ENCODE measurements at places on chromosomes 11 and 22. TPM values are rescaled to one million over a fixed set of nuclear protein-coding genes. Genes with fewer than 3 reads are reported as not detected.
A peak's percentile ranks its signal among the peaks of the same experiment; 100 is the strongest.

The BATF2 gene
- total RNA-seq: 0.22 TPM

The HEPACAM gene
- total RNA-seq: not detected

The ZNF215 gene
- total RNA-seq: 0.68 TPM

The SMC1B gene
- total RNA-seq: 1.1 TPM

The PLEKHB1 gene
- 13.2 TPM for total RNA-seq

The JAML gene
- total RNA-seq: 163 TPM

The PKNOX2 gene
- not detected for total RNA-seq

The CABP4 gene
- total RNA-seq: 1.2 TPM

DNA sequence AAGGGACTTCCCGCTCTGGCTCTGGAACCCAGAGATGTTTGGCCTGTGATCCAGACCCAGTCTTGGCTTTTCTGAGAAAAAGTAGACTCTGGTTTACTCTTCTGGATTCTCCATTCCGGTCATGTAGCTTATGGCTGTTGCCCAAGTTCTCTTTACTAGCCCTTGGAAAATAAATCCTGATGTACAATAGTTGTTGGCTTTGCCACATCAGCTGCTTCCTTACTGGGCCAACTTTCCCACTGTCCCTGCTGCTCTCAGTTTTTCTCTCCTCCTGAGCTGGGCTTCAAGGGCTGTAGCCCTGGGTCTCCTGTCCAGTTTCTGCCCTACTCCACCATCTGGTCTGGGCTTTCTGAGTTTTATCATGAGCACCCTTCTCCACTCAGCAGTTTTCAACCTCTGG lies 12.5 kb downstream of the PATZ1 start:
- DNase-seq: no peak

DNA sequence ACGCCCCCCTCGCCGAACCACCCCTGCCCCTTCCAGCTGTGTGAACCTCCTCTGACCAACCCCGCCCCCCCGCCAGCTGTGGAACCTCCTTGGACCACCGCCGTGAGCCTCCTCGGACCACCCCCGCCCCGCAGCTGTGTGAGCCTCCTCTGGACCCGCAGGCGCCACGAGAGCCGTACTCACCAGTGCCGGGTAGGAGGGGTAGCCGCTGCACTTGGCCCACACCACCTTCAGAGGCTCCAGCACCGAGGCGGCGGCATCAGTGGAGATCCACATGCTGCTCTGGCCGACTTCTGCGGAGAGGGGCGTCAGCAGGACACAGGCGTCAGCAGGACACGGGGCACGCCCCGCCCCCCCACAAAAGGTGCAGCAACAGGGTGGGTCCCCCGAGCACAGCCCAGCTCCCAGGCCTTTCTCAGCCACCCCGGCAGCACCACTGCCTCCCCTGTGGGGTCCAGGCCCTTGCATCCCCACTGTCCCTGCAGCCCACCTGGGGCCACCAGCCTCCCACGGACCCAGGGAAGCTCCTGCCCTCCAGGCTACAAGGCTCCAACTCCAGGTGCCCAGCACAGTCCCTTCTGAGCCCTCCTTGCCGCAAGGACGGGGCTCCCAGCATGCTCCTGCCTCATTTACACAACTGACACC lies 51.7 kb downstream of the BRD1 start:
- no peak for DNase-seq

DNA sequence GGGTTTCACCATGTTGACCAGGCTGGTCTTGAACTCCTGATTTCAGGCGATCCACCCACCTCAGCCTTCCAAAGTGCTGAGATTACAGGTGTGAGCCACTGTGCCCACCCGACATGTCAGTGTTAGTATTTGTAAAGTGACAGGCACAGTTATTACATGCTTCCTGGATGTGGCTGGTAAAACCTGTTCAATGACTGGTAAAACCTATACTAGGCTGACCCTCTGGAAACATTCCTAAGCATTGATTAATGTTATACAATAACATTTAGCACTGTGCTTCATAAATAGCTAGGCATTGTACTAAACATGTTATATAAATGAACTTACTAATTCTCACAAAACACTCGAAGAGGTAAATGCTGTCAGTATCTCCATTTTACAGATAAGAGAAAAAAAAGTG lies 20.9 kb upstream of the JHY start:
- DNase-seq: no peak

DNA sequence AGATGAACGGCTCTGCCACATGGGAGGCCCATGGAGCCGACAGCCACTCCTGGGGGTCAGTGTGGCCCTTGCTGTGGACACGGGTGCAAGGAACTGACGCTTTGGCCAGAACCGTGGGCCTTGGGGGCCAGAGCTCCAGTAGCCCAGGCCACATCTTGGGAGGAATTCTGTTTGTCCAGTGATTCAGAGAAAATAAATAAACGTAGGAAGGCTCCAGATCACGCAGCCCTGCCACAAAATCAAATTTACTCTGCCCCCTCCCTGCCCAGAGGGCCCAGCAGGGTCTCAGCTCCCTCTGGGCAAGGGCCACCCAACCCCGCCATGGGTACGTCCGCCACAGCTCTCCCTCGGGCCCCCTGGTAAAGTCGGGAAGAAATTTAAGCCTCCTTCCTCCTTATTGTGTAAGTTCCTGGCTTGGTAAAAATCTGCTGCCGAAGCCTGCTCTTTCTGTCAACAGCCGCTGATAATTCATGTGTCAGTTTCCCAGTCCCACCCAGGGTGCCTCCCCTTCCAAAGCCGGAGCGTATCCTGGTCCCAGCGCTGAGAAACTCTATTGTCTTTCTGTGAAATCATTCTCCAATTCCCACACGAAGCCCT lies 6.9 kb upstream of the MUC5AC start:
- DNase-seq: peak; percentile 6

GRCh38 chr22:25542191-25542590 lies 22.3 kb upstream of the GRK3 start:
- DNase-seq: no peak

- no peak for DNase-seq
These were observed 2.3 kb upstream of the IRF7 start for GRCh38 chr11:617912-618682.

DNA sequence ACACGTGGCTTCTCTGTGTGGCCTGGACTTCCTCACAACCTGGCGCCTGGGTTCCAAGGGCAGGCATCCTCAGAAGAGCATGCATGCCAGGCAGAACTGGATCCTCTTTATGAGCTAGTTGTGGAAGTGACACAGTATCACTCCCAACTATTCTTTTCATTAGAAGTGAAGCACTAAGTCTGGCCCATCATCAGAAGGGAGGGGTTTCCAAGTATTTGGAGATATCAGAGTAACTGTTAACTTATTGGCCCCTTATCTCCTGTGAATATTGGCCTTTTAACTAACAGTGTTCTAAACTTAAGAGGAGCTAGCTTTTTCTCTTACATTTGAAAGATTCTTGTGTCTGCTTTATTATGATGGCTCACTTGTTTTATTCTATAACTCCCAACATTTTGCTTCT lies 35.5 kb downstream of the FDX1 start:
- DNase-seq: no peak

DNA sequence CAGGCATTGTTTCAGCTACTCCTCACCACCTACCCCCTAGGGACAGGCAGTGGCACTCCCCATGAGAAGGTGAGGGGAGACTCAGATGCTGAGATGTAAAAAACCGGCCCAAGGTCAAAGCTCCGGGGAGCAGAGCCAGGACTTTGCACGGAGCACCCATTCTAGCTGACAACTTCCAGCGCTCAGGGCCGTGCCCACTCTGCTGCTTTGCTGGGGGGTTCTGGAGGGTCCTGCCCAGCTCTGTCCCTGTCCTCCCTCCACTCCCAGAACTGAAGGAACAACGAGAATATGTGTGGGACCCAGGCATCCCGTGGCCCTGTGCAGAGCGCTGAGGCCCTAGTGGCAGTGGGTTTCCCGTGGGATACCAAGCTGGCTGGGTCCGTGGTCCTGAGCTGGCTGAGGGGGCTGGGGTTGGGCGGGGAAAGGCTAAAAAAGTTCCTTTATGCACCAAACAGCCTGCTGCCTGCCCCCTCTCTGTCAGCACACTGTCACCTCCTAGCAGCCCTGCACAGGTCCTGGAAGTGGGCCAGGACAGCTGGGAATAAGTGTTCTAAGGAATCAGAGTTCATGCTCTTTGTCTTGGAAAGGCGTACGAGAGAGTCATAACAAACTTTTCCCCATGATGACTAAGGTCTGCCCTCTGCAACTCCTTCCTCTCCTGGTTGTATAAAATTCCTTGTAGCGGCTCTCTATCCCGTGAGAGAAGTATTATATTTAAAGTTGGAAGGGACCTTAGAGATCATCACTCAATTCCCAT lies 1.9 kb downstream of the MS4A10 start:
- no peak for DNase-seq

DNA sequence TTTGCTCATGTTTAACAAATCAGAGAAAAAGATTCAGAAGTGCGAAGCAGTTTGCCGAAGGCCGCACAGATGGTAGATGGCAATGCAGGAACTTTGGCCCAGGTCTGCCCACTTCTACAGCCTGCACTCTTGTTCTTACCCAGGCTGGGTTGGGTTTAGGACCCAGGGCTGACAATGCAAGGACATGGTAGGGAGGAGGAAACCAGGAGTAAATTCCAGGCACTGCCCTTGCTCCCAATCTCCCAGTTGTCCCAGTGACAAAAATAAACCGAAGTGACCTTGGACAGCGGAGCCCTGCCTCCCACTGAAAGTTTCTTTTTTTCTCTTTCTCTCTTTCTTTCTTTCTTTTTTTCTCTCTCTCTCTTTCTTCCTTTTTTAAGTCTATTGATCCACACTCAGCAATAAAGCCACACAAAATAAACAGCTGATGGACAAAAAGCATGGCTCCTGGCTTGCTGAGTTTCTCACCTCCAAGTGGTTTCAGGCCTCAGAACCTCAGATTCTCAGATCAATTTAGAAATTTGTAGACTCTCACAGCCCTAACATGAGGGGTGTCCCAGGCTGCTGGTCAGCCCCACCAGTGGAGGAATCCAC lies 33.5 kb upstream of the FCHSD2 start:
- DNase-seq: no peak

- peak; percentile 76 for DNase-seq
These were observed 14.1 kb downstream of the ZFP91 start for GRCh38 chr11:58592760-58593472.

DNA sequence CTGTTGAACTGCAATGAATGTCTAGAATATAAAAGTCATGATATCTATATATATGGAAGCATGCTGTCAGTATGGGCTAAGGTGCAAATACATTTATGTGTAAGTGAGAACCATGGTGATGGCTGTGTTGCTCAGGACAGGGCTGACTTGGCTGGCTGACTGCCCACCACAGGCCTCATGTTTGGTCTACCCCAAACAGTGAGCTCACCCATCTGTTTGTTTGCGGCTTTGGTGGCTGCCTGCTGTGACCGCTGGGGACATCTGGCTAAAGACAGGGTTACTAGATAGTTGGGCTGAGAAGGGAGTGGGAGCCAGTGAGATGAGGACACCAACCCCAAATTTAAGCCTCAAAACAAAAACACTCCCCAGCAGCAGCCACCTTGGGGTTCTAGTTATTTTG lies 6.3 kb downstream of the CD44 start:
- DNase-seq: peak; percentile 85

DNA sequence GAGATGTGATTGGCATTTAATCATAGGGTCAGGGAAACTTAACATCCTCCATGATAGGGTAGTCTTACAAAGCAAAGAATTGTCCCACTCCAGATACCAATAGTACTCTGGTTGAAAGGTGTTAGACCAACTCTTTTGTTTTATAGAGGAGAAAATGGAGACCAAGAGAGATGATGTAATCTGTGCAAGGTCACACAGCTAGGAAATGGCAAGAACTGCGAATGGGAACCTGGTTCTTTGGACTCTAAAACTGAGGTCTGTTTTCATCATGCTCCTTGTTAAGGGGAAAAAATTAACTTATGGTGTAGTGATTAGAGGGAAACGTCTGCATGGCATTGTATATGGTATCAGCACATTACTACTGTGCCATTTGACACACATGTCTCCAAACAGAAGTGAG lies 171.1 kb downstream of the COMMD9 start:
- DNase-seq: no peak

GRCh38 chr22:32545801-32546200 lies 71.2 kb downstream of the FBXO7 start:
- no peak for DNase-seq

GRCh38 chr22:46878191-46878948 lies 115.9 kb downstream of the TBC1D22A start:
- no peak for DNase-seq

Measured in activated CD4-positive, alpha-beta memory T cell treated with anti-CD3 and anti-CD28 coated beads for 36 hours (primary cell).